ENCODE measurements at places on chromosomes 7 and 10. TPM values are rescaled to one million over a fixed set of nuclear protein-coding genes. Genes with fewer than 3 reads are reported as not detected.

The PCLO gene
- total RNA-seq = 5.3 TPM

The CCDC3 gene
- total RNA-seq = 10.2 TPM

The GBX1 gene
- total RNA-seq = not detected

The VSTM2A gene
- not detected for total RNA-seq

The SAP25 gene
- total RNA-seq = 6.4 TPM

DNA sequence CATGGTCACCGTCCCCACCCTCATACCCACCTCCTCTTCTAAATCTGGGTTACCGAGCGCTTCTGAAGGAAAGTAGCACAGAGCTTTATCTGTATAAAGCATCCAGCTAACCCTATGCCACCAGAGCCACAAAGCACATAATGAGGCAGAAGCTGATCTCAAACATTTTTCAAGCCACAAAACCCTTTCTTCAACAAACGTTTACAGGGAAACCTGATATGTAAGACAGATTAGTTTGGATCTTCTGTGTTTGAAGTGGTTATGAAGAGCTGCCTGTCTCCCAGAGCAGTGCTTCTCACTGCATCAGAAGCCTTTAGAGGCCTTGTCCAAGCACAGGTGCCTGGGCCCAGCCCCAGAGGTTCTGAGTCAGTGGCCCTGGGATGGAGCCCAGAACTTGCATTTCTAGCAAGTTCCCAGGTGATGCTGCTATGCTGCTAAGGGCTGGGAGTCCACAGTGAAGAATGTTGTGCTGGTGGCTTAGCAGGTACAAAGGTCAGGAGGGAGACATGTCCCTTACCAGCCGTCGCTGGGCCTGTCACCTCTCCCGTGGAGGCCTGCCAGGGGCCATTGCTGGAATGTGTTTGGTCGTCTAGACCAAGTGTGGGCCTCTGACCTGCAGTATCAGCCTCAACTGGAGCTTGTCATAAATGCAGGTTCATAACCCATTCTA, 90.4 kb downstream of the TAF3 start:
- DNase-seq = no peak

DNA sequence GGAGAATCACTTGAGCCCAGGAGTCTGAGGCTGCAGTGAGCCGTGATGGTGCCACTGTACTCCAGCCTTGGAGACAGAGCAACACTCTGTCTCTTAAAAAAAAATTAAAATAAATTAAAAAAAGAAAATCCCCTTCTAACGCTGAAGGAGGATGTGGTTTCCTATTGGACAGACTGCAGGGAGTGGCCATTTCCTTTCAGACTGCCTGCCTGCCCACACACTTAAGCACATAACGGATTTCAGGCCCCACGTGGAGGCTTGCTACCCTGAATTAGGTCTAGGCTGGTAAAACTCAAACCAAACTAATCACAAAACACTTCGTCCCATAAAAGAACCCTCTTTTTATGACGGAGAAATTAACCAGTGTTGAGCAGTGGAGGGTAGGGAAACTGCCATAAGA, 34.0 kb downstream of the GATA3 start:
- no peak for DNase-seq
